ENCODE measurements at places on chromosomes 6 and 20.
A peak's percentile ranks its signal among the peaks of the same experiment; 100 is the strongest.

DNA sequence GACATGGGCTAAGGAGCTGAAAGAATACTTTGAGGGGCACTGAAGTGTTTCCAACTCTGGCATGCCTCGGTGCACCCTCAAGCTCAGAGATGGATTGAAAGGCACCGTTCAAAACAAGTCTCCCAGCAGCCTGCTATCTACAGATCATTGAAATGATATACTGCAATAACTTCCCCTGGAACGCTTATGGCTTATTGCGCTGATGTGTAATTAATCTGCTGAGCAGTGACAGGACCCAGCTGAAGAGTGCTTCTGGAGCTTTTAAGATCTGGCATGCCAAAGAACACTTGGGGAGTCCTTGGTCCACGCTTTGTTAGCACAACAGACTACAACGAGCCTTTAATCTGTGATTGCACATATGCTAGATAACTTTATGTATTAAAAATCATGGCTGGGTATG is 708.2 kb downstream of the PRKN start:
- DNase-seq = no peak

DNA sequence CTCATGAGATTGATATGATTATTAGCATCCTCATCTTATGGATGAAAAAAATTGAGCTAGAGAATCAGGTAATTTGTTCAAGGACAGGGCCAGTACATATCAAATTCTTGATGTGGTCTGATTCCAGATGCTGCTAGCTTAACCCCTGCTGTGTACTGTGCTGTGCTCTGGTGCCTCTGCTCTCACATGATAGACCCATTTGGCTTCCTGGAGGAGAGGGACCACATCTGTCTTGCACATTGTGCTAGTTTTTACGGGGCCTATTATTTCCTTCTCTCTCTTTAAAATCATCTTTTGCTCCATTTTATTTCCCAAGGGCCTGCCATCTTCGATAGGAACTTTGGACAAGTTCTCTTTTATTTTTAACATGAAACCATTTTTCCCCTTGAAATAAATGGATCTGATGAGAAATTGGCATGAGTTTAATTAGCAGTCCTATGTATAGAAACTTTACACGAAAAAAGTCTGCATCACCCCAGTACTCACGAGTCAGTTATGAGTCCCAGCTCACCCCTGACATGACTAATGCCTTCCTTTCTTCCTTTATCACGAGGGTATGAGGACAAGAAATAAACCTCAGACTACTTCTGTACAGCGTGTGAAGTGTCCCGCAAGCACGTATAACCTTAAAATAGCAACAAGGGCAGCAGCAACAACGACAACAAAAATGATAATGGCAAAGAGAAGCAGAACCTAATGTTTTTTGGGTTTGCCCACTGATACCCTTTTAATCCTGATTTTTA is 26.5 kb downstream of the CD109 start:
- DNase-seq = no peak

GRCh38 chr6:31139599-31139998 is 733 bp upstream of the PSORS1C2 start:
- DNase-seq = no peak

- DNase-seq = peak; percentile 31
Measured at GRCh38 chr6:107786709-107787588, 37.2 kb downstream of the SCML4 start.

Measured in activated T-helper 1 cell treated with Interleukin-2 at 50 U/mL for 16 hours (primary cell).